ENCODE measurements at places on chromosomes 1 and 21.

GRCh38 chr1:205988585-205988995, 14.6 kb downstream of the RAB7B start:
- no peak for DNase-seq

- DNase-seq: no peak
Observed at GRCh38 chr1:10440305-10440704, 9.5 kb upstream of the CORT start.

DNA sequence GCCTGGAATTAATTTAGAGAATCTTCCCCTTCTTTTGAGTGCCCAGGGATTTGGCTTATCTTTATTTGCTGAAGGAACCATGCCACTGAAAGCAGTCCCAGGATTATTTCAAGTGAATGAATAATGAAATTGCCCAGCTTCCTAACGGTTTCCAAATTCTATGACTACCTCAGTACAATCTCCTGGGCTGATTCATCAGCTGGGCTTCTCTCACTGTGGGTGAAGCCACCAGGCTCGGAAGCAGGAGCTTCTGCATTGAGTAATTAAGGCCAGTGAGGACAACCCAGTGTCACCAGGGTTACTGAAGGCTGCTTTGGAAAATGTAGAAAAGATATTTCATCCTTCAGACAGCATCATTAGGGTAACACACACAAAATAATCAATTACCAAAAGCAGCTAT, 169.8 kb downstream of the DAB1 start:
- peak; percentile 20 for DNase-seq

GRCh38 chr1:211066781-211067384, 67.1 kb downstream of the KCNH1 start:
- DNase-seq: no peak

DNA sequence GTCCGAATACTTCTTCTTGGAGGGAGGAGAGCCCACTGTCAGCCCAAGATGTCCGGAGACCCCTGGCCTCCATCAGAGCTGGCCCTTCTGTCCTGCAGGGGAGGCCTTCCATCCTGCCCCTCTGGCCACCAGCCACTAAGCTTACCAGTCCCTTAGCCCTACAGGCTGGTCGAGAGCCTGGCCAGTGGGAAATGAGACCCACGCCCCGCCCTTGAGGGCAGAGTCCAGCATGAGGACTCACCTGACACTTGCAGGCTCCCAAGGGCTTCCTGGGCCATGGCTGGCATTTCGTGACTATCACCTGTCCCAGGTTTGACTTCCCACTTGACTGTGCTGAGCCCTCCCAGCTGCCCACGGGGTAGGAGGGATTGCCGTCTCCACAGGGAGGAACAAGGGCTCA, 361.8 kb upstream of the VAMP3 start:
- no peak for DNase-seq

DNA sequence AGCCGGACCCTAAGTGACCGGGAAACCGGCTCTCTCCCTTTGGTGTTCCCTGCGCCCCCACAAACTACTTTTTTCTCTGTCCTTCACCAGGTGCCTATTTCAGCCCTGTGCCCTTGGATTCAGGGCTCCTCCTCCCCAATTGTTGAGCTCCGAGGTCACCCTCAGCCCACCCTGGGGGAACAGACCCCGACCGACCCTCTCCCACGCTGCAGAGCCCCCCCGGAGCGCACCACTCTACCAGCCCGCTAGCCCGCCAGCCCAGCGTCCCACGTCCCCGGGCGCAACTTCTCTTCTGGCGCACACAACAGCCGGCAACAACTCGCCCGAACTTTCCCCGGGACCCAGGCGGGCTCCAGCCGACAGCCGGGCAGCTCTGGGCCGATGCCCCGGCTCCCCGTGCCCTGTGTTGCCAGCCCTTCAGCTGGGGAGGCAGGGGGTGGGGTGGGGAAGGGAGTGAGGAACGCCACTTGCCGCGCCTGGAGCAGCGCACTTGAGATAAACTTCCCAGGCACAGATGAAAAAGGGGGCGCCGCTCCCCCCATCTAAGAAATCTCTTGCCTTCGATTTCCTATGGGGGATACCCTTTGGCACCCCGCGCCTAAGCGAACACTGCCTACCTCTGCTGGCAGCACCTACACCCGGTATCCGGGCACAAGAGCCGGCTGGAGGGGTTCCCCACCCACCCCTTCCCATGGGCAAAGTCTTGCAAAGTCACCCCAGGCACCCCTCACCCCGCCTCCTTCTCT, 997 bp downstream of the CASZ1 start:
- no peak for DNase-seq

GRCh38 chr1:217026531-217026930, 303.3 kb upstream of the ESRRG start:
- no peak for DNase-seq

- DNase-seq: peak; percentile 19
Observed at GRCh38 chr1:3695326-3696217, 43.3 kb downstream of the TP73 start.

- no peak for DNase-seq
Observed at GRCh38 chr1:204042516-204042915, 30.4 kb upstream of the SOX13 start.

DNA sequence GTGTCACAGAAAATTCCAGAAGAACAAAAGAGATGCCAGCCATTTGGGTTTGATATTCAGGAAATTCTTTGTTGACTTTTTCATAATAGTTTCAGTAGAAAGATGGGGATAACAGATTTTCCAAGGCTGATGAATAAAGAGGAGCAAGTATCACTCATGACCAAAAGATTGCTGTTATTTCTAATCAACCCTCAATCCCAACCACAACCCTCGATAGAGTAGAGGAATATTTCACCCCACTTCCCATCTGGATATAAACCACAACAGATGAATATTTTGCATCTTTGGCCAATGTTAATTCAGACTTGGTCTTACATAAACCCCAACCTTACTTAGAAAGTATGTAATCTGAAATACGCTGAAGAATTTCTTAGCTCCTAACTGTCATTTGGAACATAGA, 232.4 kb downstream of the SEC16B start:
- no peak for DNase-seq

DNA sequence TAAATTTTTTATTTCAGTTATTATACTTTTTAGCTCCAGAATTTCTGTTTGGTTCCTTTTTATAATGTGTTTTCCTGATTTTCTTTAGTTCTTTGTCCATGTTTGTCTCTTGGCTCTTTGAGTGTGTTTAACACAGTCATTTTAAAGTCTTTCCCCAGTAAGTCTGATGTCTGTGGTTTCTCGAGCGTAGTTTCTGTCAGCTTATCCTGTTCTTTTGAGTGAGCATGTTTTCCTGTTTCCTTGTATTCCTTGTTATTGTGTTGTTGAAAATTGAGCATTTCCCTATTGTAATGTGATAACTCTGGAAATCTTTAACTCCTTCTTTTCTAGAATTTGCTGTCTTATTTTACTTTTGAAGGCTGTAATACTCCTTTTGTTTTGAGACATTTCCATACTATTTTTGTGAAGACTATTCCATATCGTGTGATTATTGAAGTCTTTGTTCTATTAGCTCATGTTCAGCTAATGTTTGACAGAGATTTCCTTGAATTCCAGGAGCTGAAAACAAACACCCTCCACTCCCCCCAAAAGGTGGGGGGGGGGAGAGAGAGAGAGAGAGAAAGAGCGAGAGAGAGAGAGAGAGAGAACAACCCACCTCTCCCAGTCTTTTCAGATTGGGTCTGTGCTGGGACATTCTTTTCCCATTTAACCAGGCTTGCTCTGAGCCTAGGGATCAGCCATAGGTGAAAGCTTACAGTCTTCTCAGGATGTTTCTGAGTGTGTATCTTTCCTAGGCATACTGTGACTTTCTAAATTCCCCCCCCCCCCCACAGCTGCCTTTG, 38.3 kb downstream of the SDCCAG8 start:
- DNase-seq: no peak

- DNase-seq: no peak
Observed at GRCh38 chr1:193402977-193403376, 216.6 kb upstream of the B3GALT2 start.

GRCh38 chr1:7334475-7335035, 436.5 kb upstream of the VAMP3 start:
- DNase-seq: peak; percentile 59

GRCh38 chr1:240210026-240210425, 118.3 kb downstream of the FMN2 start:
- DNase-seq: peak; percentile 34

DNA sequence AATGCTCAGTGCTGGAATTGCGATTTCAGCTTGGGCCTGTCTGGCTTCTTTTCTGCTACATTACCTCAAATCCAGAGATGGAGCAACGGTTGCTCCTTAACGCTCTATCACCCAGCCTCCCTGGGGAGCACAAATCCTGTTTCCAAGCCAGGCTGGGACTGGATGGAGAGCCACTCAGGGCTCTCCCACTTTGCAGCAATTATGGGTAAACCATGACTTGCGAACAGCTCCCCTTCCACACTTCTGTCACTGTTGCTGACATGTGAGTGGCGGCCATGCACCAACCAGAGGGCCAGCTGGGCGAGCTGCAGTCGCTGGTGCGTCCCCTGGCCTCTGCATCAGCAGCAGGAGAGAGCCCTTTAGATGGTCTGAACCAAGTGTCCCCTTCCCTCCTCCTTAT, 65.1 kb upstream of the RAB4A start:
- DNase-seq: no peak

DNA sequence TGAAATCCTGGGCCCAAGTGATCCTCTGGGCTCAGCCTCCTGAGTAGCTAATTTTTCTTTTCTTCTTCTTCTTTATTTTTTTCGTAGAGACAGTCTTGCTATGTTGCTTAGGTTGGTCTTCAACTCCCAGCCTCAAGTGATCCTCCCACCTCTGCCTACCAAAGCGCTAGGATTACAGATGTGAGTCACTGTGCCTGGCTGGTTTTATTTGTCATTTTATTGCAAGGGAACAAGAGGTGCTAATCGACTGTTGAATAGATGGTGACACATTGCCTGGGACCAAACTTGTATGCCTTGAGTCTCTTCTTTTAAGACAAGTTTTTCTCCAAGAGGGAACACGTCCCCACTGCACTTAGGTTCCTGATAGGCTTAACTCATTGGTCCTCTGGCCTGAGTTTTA, 20.0 kb upstream of the KLHDC8A start:
- no peak for DNase-seq

DNA sequence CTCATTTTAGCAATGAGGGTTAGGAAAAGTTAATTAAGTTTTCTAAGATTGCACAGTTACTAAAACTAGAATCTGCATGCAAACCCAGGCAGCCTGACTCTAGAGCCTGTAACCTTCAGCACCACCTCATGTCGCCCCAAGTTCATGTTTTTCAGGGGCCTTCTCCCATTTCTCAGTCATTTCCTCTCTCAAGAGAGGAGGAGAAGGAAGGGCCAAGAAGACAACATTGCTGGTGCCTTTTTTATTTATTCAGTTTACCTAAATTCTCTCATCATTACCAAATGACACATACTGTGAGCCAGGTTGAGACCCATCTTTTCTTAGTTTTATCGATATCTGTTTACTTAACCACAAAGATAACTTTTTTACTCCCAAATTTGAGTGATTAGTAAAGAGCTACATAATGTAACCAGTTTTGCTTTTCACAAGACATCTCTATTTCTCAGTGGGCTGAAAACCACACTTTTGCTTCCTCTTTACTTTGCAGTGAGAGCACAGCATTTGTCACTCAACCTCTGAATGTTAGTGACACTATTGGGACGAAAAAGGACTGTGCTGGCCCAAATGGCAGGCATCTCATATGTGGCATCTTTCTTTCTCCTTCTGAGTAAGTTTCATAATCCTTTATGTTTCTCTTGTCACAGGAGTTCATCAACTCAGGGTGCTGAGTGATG, at the start of gene CD101:
CD101 (plus strand) TSS at position 507 of the 674 bp plus-strand sequence; CDS start at position 565, 58 bp downstream.
- DNase-seq: no peak

GRCh38 chr1:116769994-116770393, 15.8 kb downstream of the CD2 start:
- no peak for DNase-seq

DNA sequence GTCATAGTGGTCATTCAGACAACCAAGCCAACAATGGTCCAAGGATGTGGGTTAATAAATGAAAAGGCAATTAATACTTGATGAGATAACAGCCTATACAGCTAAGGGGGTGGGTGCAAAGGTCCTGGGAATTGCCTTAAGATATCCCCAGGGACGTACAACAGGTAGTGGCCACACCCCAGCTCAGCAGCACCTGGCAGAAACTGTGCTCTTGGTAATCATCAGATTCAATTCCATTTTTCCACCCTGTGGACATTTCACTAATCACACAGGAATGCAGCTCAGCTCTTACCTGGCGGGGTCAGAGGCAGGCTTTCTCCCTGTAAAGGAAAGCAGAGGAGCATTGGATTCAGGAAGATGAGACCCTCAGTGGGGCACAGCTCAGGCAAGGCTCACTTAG, 32.9 kb downstream of the FCRL5 start:
- no peak for DNase-seq

- no peak for DNase-seq
Observed at GRCh38 chr21:18477043-18477442, 73.5 kb upstream of the TMPRSS15 start.

- DNase-seq: no peak
Observed at GRCh38 chr1:229875086-229875485, 192.0 kb upstream of the GALNT2 start.

- no peak for DNase-seq
Observed at GRCh38 chr1:93556291-93556690, 108.4 kb downstream of the FNBP1L start.

GRCh38 chr1:208509072-208509471, 264.9 kb upstream of the PLXNA2 start:
- no peak for DNase-seq

GRCh38 chr1:23013657-23014056, 2.0 kb downstream of the TEX46 start:
- DNase-seq: no peak

GRCh38 chr1:6898974-6899539, 113.8 kb downstream of the CAMTA1 start:
- DNase-seq: no peak

- DNase-seq: no peak
Observed at GRCh38 chr1:247434005-247434404, 18.0 kb downstream of the NLRP3 start.

DNA sequence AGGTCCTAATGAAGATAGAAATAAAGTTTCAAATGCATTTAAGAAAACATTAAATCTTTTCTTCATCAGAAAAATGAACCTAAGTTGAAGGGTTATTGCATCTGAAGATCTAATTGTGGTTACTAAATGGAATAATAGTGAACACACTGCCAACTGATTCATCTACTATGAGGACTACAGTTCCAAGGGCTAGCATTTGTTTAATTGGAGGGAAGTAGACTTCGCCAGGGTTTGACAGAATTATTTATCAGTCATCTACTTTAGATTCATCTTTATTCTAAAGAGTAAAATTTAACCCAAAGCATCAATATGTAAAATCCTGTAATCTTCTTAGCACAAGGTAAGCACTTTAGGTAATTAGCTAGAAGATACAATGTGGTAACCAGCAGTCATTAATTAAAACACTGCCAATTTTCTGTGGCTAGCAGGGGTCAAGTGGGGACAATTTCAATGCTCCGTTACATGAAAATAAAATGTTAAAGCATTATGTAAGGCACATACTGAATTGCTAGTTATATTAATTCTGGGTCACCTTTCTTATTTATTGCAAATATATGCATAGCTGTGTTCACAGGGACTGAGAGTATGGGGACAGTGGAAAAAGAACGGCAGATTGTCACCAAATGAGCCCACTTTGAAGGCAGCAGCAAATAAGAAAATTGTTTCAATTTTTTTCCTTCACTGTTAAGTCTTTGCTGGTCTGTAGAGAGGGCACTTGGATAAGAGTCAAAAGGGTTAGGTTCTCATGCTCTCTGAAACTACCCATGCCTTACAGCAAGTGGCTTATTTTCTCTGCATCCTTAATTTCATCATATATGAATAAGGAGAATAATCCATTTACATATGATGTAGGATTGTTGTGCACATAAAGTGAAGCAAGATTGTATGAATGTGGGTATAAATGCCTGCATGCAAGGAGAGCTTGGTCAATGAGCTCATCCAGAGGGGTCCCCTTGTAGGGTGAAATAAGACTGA, 416.0 kb downstream of the PCP4 start:
- no peak for DNase-seq

- DNase-seq: no peak
Observed at GRCh38 chr1:183602510-183602909, 12.3 kb upstream of the NCF2 start.
